ENCODE measurements at places on chromosomes 2 and 18. TPM values are rescaled to one million over a fixed set of nuclear protein-coding genes. Genes with fewer than 3 reads are reported as not detected.

DNA sequence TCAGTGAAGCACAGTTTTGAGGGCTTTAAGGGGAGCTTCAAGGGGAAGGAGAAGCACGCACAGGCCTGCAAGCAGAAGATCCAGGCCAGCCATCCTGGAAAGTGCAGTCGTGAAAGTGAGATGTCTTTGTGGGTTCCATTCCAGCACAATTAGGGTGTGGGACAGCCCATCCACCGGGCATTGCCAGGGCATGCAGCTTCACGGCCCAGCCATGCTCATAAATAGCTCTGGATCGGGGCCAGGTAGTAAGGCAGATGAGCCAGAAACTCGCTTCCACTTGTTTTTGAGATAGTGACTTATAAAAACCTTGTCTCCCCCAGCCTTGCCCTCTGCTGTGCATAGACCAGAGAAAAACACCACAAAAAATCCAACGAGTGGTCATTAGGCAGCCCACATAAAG, 21.0 kb downstream of the KDSR start:
- no peak for DNase-seq

GRCh38 chr18:50374220-50374752, 560 bp upstream of the SKA1 start:
- DNase-seq = no peak

RAB6C gene
- total RNA-seq = 0.23 TPM

- DNase-seq = no peak
Observed at GRCh38 chr2:41400088-41400665, 647.6 kb upstream of the PKDCC start.

GRCh38 chr2:117850015-117850414, 35.5 kb downstream of the DDX18 start:
- no peak for DNase-seq

GRCh38 chr18:31942291-31942998, 483 bp downstream of the TRAPPC8 start:
- DNase-seq = peak; percentile 19

KYNU gene
- total RNA-seq = 3.3 TPM

GRCh38 chr2:143635936-143636335, 506.7 kb downstream of the ARHGAP15 start:
- DNase-seq = no peak

RPRM gene
- total RNA-seq = not detected

UGGT1 gene
- 52.6 TPM for total RNA-seq

GRCh38 chr2:26561918-26562810, 79.0 kb downstream of the CIB4 start:
- DNase-seq = peak; percentile 32

DNA sequence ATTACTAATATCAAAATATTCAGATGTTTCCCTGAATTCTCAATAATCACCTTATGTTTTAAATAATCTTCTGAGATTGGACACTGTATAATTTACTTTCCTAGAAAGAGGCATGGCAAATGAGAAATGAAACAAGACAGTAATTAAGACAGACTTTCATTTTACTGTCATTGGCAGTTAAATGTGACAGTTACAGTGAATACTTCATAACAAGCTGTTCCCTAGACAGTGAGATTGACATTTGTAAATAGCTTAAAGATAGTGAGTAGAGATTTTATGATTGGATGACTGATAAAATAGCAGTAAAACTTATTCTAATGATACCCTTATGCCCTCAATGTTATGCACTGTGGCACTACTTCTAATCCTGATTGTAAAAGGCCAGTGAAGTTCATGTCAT, 524.9 kb upstream of the TMEFF2 start:
- no peak for DNase-seq

SLC30A3 gene
- total RNA-seq = not detected

OSGEPL1 gene
- 6.3 TPM for total RNA-seq

- peak; percentile 75 for DNase-seq
Observed at GRCh38 chr2:54673501-54673998, 49.9 kb upstream of the EML6 start.

DNA sequence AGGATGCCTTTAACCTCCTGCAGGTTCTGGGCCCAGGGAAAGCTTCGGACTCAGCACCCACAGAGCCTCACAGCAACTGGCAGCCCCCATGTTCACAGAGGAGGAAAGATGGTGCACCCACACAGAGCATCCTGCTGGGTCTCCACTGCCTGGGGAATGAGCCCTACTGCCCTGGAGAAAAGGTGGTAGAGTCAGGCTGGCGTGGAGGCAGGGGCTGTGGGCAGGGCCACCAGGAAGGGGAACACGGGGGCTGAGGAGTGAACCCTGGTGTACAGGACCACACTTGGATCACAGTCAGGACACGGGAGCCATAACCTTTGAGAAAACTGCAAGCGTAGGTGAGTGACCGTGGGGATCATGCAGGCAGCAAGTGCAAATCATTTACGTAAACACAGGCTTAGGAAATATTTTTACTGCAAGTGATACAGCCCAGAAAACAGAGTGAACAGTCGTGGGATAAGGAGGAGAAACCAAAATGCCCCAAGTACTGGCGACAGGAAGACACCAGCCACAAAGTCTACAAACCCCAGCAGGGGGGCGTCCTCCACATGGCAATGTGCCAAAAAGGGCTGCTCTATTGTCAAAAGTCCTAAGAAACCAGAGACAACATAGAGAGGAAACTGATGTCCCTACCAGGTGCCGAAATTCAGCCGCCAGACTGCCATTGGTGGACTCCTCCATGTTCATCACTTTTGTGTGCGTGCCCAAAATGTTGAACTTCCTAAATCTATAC, 27.6 kb downstream of the STAT1 start:
- DNase-seq = no peak

GRCh38 chr2:96103187-96103601, 13.2 kb downstream of the ADRA2B start:
- no peak for DNase-seq

DNA sequence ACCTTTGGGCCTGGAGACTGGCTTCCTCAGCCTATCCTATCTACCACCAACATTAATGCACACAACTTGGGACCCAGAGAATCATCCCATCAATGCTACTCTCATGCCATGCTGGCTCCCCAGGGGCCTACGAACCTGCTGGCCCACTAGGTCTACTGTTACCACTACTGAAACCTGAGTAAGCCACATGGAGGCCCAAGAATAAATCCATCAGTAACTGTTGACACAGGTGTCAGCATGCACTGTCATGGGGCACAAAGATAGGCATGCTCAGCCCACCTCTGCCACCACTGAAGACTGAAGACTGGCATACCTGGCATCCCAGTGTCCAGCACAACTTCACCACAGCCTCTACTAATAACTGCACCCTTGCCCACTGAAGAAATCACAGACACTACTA, 71.1 kb upstream of the ACVR1C start:
- no peak for DNase-seq

ABHD1 gene
- total RNA-seq = 0.37 TPM

DNA sequence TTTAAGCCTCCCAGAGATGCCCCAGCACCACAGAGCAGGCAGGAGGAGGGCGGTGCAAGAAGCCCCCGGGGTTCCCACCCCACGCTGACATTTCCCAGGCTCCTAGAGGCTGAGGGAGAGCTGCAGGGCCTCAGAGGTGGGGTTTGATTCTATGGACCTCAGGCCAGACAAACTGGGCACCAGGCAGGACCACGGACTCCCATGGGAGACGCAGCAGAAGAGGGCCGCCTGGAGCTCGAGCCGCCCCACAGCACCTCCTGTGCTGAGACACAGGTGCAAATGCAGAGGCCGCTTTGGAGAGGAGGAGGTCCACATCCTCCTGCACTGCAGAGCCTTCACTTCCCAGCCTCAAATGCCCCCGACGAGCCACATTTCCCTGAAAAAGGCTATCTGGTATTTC, 62.7 kb downstream of the PSMG2 start:
- no peak for DNase-seq

- no peak for DNase-seq
Observed at GRCh38 chr18:36714476-36714875, 114.3 kb downstream of the TPGS2 start.

GRCh38 chr2:43175020-43175441, 51.4 kb downstream of the ZFP36L2 start:
- DNase-seq = no peak

GRCh38 chr2:145106293-145106692, 586.4 kb upstream of the ZEB2 start:
- no peak for DNase-seq

GRCh38 chr2:136310797-136311603, 193.1 kb upstream of the CXCR4 start:
- DNase-seq = no peak

- no peak for DNase-seq
Observed at GRCh38 chr18:63878925-63879324, 8.6 kb upstream of the SERPINB2 start.

- no peak for DNase-seq
Observed at GRCh38 chr2:157334797-157335196, 9.2 kb upstream of the ERMN start.

GRCh38 chr2:8151888-8152287, 530.0 kb upstream of the ID2 start:
- peak; percentile 0 for DNase-seq

GRCh38 chr2:235319095-235319494, 174.7 kb upstream of the AGAP1 start:
- DNase-seq = no peak

ELOA2 gene
- total RNA-seq = not detected

DNA sequence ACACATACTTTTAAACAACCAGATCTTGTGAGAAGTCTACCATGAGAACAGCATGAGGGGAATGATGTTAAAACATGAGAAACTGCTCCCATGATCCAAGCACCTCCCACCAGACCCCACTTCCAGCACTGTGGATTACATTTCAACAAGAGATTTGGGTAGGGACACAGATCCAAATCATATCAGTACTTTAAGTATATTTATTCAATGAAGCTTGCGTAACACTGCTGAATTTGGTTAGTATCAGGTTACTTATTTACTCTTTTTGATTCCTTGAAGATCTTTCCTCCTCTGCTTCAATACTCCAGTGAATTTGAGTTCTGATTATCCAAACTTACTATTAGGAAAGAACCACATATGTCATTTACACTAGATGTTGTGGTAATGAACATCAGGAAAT, 418.6 kb downstream of the PIK3C3 start:
- DNase-seq = no peak

L3MBTL4 gene
- total RNA-seq = 16.1 TPM

DNA sequence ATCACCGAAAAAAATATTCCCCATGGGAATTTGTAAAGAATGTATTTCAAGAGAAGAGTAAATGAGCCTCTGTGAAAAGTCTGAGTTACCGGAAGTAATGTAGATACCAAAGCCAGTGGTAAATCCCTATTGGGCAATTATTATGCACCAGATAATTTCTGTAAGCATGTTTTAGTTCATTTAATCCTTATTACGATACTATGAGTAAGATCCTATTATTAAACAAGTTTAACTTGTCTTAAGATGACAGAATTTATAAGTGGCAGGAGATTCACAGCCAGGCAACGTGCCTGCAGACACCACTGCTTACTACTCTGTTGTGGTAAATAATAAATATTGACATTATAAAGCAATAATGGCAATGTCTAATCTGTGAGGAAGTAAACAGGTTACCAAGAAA, 280.8 kb upstream of the RGPD4 start:
- no peak for DNase-seq

- no peak for DNase-seq
Observed at GRCh38 chr2:228180181-228181097, 1.0 kb downstream of the SPHKAP start.

- no peak for DNase-seq
Observed at GRCh38 chr18:32036506-32037180, 18.0 kb downstream of the RNF125 start.

DNA sequence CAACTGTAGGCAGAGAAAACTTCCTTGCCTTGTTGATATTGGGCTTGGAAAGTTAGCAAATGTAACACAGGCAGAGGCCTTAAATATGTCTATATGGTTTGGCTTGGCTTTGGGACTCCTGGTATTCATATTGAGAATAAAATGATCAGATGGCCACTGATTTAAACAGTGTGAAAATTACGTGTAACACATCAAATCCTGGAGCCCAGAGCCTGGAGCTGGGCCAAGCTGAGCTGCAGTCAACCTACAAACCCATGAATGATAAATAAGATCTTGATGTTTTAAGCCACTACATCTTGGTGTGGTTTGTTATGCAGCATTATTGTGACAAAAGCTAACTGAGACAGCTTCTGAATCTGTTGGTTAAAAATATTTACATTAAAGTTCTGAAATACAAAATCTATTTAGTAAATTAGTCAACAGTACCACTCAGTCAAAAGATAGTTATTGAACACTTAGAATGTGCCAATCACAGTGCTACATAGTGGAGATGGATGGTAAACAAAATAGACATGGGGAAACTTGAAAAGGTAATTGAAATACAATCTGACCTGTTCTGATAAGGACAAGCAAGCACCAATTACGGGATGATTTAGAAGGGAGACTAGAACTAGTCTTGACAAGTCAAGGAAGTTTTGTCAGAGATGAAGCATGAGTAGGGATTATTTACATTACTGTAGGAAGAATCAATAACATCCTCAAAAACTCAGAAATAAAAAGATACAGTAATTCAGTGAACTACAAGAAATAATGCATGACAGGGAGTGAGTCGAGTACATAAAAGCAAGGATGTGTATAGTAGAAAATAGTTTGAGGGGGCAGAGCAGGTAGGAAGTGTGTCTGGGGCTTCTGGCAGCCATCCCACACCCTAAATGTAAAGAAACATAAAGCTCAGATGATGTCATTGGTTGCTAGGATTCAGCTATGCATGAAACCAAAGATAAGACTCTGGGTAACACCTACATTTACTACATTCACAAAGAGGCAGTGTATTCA, 157.7 kb downstream of the HNMT start:
- no peak for DNase-seq

- peak; percentile 59 for DNase-seq
Observed at GRCh38 chr2:59655809-59656208, 897.6 kb downstream of the BCL11A start.

CDK15 gene
- total RNA-seq = 3.1 TPM

- DNase-seq = no peak
Observed at GRCh38 chr2:68931799-68932198, 20.9 kb downstream of the GKN2 start.

GRCh38 chr18:23194997-23195957, 60.0 kb downstream of the CABLES1 start:
- no peak for DNase-seq

WDR33 gene
- total RNA-seq = 49.2 TPM

DNA sequence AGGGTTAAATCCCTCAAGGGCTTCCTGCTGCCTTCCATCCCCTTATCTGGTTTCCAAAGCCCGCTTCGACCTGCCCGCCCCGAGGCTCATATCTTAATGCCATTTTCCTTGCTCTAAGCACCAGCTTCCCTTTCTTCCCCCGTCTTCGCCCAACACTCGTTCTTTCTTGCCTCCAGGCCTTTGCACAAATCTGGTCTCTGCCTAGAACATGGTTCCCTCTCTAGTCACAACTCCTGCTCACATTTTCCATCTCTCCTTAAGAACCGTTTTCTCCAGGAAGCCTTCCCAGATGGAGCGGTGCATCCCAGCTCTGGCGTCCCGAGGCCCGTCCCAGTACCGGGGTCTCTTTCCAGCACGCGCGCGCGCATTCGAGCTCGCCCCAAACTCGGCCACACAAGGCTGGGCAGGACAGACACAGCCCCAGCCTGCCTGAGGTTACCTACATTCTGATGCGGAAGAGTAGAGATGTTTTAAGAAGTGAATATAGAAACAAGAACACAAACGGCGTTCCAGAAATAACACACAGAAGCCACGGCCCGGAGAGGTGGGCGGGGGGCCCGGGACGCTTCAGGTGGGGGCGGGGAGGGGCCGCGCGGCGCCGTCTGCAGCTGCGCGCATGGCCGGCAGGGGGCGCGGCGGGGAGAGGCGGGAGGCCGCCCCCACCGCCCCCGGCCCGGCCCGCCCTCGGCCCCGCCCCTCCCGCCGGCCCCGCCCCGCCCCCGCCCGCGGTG, at the start of gene DGKD:
DGKD (plus strand) TSS at position 726 of the 731 bp plus-strand sequence. CDS start 25 bp downstream, outside the sequence.
- DNase-seq = peak; percentile 49

Measured in mucosa of gallbladder (tissue), 1 donor.